ENCODE measurements at places on chromosomes 11 and 22.

GRCh38 chr11:63974259-63975143 is at the start of gene COX8A:
TSS of gene COX8A (plus strand) at chr11:63974620. CDS start at chr11:63974681, 61 bp downstream.
- peak; percentile 97 for DNase-seq

DNA sequence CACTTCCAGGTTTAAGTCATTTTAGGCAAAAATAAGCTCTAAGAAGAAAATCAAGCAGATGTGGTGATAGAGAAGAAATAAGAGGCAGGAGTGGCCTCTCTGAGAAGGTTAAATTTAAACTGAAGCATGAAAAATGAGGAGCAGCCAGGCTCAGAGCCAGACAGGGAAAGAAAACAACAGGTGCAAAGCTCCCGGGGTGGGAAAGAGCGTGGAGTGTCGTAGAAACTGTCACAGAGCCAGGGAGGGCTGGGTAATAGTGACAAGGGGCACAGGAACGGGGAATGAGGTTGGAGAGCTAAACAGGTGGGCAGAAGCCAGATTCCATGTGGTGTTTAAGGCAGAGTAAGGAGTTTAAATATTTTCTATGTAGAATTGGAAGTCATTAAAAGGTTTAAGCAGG is 132.1 kb upstream of the BLID start:
- no peak for DNase-seq

- DNase-seq = no peak
Observed at GRCh38 chr22:27129266-27129665, 471.9 kb downstream of the MIAT start.

- no peak for DNase-seq
Observed at GRCh38 chr22:49362211-49362839, 465.3 kb downstream of the BRD1 start.

GRCh38 chr22:32723643-32724042 is 77.9 kb upstream of the TIMP3 start:
- DNase-seq = no peak

DNA sequence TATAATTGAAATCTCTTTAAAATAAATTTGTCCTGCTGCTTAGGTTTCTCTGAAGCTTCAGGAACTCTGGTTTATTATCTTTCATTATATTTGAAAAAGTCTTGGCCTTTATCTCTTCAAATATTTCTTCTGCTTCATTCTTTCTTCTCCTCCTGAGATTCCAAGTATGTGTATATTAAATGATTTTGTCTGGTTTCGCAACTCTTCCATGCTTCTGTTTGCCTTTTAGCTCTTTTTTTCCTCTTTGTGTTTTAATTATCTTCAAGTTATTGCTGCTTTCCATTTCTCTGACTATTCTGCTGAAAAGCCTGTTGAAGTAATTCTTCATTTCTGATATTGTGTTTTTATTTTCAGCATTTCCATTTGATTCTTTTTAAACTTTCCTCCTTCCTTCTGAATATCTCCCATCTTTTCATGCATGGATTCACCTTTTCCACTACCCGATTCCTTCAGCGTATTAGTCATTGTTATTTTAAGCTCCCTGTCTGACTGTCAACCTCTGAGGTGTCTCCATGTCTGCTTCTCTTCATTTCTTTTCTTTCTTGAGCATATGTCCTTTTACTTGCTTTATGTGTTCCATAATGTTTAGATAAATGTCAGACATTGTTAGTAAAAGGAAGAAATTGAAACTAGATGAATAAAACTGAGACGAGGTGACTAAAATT is 46.6 kb upstream of the CTSC start:
- no peak for DNase-seq

DNA sequence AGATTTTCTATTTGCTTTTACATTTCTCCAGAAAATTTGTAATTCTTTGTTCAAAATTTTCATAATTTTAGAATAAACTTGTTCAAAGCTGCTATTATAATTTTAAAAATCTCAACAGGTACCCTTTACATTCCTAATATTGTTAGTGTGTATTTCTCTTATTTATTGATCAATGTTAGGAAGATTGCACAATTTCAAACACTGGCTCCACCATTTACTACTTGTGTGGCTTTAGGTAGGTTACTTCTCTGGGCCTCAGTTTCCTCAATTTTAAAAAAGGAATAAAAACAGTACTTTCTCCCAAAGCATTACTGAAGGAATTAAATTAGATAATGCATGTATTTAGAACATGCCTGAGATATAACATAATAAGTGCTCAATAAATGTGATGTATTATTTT is 180.2 kb downstream of the SBF2 start:
- DNase-seq = no peak

GRCh38 chr22:26837784-26838470 is 180.5 kb downstream of the MIAT start:
- no peak for DNase-seq

- no peak for DNase-seq
Observed at GRCh38 chr11:58505849-58506248, 2.1 kb downstream of the OR5B21 start.

GRCh38 chr11:45146072-45147016 is at the start of gene PRDM11:
TSS of gene PRDM11 (plus strand) at chr11:45146639. CDS start at chr11:45181767, 35,128 bp downstream.
- peak; percentile 71 for DNase-seq

Data from stimulated activated naive CD4-positive, alpha-beta T cell treated with Interleukin-2 at 50 U/mL for 16 hours (primary cell).